ENCODE measurements at places on chromosomes 2 and 18. TPM values are rescaled to one million over a fixed set of nuclear protein-coding genes. Genes with fewer than 3 reads are reported as not detected.

DNA sequence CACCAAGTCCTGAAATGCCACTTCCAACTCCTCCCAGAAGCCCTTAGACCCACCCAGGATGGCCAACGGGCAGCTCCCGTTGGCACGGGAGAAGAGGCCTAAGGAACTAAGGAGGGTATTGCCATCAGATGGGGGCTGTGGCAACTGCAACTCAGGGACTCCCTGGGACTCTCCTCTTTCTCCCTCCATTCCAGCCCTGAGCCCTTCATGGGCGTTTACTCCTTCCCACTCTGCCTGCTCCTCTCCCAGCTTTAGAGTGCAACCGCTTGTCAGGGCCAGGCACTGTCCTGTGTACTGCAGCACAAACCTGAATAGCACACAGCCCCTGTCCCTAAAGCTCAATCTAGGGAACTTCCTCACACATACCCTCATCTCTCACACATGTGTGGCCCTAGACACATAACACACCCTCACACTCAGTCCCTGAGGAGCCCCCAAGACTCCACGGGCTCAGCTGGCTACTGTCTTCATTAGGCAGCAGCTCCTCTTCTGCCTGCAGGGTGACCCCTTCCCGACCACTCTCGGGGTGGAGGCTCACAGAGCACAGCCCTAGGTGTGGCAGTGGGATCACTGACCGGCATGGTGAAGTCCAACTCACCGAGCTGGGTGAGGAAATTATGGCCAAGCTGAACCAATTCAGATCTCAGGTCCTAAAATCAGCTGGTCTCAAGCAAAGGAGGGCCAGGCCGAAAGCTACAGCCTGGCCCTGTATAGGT lies 316.3 kb downstream of the CELF4 start:
- DNase-seq, result no peak

GRCh38 chr2:240570531-240571313 lies 2.4 kb downstream of the RNPEPL1 start:
- DNase-seq, result no peak

- peak; percentile 70 for DNase-seq
These were observed 81.6 kb downstream of the TWIST2 start for GRCh38 chr2:238929242-238930081.

The STPG4 gene
- 0.12 TPM for polyA plus RNA-seq

DNA sequence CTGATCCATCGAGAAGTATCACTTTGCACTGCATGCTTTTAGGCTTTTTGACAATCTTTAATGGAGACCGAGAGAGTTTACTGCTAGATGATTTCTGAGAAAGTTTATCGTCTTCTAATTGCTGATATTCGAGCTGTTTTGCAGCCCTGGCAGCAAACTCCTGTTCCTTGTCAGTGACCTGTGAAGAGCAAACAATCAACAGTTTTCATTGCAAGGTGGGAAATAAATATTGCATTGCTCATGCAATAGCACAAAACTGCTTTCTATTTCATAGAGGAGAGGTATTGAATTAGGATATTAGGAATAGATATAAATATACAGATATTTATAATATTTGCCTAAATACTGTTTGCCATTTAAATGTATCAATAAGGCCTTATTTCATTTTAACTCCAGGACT lies 65.5 kb downstream of the EPB41L3 start:
- no peak for DNase-seq

GRCh38 chr2:1248187-1248586 lies 165.1 kb upstream of the TPO start:
- DNase-seq, result no peak

DNA sequence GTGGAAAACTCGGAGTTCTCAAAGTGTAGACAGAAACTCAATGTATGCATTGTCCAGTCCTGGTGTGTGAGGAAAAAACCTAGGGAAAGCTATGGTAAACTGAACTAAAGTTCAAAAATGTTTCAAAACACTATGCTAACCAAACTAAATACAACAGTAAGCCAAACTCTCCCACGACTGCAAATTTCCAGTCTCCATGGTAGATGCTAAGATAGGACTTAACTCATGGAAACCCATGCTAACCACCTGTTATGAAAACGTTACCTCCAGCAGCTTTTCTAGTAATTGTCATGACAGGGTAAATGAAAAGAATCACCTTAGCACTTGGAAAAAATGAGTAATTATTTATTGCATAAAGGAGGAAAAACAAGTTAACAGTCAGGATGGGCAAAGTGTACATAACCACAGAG lies 135.7 kb upstream of the EPC2 start:
- DNase-seq, result no peak

GRCh38 chr2:222776792-222777191 lies 84.0 kb upstream of the ACSL3 start:
- no peak for DNase-seq

DNA sequence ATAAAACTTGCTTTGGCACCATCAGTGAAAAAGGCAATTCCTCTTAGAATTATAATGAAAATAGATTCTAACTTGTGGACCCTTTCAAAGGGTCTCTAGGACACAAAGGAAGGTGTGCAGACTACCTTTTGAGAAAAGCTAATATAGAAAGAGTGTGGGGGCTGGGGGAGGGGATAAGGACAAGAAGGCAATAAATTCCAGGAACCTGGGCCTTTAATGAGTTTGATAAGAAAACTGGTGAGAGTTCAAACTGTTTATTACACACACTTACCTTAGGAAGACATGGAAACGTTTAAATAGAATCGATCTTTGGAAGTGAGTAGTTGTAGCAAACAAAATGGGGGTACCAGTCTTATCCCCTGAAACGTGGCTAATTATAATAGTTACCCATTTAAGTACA lies 39.6 kb upstream of the PGAP1 start:
- DNase-seq, result no peak

The RETSAT gene
- 26.7 TPM for polyA plus RNA-seq

DNA sequence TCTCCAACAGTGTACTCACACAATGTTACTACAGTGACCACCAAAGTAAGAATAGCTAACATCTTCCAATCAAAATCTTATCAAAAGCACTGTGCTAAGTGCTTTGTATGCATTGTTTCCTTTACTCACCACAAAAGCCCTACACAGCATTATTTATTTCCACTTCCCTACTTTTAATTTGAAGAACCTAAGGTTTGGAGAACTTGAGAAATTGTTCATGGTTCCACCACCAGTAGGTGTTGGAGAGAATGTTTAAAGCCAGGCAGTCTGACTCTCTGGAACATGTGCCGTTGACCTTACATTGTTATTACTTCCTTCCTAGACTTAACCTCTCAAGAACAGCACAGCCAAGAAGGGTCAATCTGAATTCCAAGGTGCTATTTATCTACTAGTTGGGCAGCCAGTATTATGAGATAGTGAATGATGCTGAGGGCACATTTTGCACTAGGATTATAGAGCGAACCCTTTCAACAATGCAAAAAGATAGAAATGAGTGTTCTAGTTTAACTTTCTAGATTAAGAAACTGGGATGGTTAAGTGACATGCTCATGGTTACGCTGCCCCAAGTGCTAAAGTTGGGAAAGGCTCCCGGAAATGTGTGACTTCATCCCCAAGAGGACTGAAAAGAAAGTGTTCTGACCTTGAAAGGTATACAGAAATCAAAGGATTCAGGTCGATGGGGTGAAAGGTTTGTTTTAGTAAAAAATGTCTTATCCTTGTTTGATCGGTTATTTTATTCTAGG lies 55.2 kb upstream of the FAM136A start:
- DNase-seq, result no peak
